ENCODE measurements at places on chromosomes 7 and 10.

- DNase-seq = no peak
These were observed 651.8 kb upstream of the LRRTM3 start for GRCh38 chr10:66273966-66274519.

GRCh38 chr10:12717981-12718707, 283.4 kb downstream of the CCDC3 start:
- DNase-seq = no peak

DNA sequence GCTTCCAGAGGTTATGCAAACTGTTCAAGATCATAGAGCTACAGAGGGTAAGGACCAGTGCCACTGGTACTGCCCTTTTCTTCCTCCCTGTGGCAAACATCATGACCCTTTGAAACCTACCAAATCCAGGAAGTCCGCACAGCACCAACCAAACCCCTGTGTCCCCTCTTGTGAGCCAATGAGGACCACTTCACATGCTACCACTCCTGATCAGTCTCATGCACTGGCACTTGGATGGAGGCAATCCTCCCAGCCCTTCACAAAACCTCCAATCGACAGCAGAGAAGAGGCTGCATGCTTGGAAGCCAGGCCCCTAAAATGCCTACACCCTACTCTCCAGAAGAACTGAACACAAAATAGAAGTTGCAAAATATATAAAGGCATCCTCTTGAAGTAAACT, 248.0 kb downstream of the TNS3 start:
- no peak for DNase-seq

DNA sequence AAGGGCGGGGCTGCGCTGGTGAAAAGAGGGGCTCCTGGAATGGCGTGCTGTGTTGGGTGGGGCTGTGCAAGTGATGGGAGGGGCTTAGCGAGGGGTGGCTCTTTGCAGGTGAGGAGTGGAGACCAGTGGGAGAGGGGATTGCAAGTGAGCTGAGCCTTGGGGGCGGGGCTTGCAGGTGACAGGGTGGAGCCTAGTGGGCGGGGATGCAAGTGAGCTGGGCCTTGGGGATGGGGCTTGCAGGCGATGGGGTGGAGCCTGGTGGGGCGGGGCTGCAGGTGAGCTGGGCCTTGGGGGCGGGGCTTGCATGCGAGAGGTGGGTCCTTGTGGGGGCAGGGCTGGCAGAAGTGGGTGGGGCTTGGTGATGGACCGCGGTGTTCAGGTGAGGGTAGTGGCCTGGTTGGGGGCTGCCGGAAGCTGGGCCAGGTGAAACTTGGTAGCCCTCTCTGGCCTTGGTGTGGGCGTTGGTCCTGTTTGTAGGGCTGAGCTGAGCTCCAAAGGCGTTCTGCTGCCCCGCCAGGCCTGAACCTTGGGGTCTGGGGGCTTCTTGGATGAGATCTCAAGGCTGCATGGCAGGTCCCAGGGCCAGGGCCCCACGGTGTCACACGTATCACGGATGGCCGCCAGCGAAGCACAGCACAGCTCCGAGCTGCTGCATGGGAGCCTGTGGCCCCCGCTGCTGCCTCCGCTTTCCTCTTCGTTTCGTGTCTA, 743 bp upstream of the PITRM1 start:
- no peak for DNase-seq

- DNase-seq = no peak
These were observed 29.0 kb downstream of the KIAA1217 start for GRCh38 chr10:24237801-24238395.

- DNase-seq = no peak
These were observed 113.4 kb downstream of the ABCC2 start for GRCh38 chr10:99895867-99896266.

GRCh38 chr7:44224080-44224973, 23.5 kb downstream of the YKT6 start:
- DNase-seq = no peak

DNA sequence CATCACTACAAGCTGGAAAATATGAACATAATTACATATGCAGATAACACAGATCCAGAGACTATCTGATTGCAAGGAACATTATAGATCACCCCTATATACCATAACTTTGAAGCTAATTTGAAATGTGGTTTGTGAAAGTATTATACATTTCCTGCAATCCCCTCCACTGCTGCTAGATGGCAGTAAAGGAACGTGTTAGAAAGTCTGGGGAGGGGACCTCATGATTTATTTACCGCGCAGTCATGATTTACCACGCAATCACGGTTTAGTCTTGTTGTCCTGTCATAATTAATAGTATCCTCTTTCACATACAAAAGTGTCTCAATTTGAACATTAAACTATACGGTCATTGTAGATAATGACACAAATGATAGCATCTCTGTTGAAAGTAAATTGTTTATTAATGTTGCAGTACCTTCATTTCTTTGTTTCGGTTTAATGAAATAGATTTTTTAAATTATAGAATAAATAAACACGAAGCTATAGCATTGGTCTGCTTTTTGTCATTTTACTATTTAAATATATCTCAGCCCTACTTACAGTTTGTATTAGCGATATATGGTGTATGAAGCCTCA, 145.3 kb upstream of the PRSS1 start:
- no peak for DNase-seq

GRCh38 chr10:80599424-80599847, 61.7 kb downstream of the SH2D4B start:
- no peak for DNase-seq

DNA sequence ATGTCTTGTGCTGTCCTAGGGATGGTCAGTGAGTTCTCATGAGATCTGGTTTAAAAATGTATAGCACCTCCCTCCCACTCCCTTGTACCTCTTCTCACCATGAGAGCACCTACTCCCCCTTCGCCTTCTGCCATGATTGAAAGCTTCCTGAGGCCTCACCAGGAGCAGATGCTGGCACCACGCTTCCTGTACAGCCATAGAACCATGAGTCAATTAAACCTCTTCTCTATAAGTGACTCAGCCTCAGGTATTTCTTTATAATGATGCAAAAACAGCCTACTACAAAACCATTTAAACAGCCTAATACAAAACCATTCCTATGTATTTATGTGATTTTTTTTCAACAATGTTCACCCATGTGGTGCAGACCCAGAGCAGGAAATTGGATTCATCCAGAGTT, 32.0 kb downstream of the KDM7A start:
- no peak for DNase-seq

DNA sequence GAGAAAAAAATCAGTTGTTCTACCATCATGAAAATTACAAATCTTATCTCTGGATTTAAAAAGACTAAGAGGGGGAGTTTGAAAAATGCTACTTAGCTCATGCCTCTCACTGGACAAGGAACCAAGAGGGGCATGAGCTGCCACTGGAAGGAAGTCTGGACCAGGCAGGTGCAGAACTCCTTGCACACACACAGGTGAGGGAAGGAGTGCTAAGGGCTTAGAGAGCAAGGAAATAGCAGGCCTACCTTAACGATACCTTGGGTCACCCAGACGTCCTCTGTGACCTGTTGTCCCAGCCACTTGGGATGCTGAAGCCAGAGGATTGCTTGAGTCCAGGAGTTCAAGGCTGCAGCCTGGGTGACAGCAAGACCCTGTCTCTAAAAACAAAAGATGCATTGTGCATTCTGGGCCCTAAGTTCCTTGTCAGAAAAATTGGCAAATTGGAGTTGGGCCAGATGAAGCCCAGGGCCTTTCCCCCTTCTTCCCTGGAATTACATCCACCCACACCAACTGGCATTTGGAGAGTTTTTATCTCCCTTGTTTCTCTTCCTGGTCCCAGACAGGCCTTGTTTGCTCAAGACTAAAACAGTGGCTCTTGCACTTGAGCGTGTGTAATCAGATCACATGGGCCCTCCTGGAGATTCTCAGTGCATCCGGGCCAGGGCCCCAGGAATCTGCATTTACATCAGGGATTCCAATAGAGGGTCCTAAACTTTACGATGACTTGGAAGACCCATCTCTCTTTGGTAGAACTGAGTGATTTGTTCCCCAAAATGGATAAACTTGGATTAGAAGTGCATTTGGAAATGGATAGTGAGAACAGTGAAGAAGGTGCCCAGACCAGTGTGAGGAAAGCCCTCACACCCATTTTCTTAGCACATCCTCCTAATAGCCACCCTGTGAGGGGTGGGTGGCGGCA, 3.0 kb downstream of the DDIT4 start:
- DNase-seq = no peak

GRCh38 chr10:8331387-8331786, 276.9 kb downstream of the GATA3 start:
- DNase-seq = no peak

DNA sequence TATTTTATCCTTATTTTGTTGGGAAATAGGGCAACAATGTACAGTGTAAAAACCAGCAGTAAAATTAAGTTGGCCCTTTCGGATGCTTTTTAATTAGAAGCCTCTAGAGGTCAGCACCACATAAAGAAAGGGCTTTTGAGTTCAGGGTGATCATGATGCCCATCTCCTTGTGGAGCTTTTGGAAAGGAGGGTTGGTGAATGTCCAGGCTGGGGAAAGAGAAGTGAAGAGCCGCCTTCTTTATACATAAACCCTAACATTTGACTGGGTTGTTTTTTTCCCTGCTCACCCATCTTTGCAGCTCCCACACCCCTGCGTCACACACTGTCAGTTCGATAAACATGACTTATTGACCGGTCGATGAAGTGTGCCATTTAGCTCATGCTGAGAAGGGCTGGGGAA, 29.8 kb downstream of the MTURN start:
- DNase-seq = no peak

- DNase-seq = no peak
These were observed 254.1 kb downstream of the WDR37 start for GRCh38 chr10:1310271-1310789.

GRCh38 chr7:6647080-6647479, 10.0 kb downstream of the ZNF316 start:
- no peak for DNase-seq

DNA sequence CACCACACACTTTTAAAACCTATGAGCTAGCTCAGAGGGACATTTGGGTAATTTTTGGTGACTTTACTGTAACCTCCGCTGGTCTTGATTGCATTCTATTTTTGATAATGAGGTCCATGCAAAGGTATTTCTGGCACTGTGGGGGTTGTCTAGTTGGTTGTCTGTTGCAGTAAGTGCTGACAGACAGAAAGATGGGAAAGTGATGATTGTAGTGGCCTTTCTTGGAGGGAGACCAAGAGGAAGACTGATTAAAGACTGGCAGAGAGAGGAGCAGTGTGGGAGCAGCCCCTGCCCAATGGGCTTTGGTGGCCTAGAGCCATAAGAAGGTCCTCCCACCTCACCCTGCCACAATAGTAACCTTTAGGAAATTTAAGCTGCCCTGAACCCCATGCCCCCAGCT, 173.4 kb upstream of the CTBP2 start:
- DNase-seq = no peak

DNA sequence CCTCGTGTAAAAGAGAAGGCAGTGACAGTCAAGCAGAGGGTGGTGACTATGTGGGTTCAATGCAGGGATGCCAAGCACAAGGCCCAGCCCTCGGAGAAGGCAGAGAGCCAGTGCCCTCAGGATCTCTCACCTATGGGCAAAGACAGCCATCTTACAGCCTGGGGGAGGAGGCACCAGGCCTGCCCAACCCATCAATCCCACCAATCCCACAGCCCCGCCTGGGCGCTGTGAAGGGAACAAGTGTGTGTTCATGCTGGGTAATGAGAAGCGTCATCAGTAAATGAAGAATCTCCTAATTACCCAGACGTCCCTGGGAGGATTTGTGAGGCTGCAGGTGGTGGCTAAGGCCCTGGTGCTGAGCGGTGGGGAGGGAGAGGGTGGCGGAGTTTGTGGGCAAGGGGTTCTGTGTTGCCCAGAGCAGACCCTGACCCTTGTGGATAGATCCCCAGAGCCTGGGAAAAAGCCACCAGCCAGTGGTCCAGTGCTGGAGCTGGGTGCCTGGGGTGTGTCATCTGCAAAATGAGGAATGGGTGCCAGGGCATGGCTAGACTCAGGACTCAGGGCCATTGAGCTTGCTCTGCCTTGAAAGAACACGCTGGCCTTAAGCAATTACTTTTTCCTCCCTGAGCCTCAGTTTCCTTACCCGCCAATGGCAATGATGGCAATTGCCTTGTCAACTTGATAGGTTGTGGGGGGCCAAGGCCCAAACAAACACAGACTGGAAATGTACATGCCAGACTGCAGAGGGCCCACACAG, 128.1 kb upstream of the UNC5B start:
- no peak for DNase-seq

- no peak for DNase-seq
These were observed 110.2 kb downstream of the COL13A1 start for GRCh38 chr10:69911613-69912528.

DNA sequence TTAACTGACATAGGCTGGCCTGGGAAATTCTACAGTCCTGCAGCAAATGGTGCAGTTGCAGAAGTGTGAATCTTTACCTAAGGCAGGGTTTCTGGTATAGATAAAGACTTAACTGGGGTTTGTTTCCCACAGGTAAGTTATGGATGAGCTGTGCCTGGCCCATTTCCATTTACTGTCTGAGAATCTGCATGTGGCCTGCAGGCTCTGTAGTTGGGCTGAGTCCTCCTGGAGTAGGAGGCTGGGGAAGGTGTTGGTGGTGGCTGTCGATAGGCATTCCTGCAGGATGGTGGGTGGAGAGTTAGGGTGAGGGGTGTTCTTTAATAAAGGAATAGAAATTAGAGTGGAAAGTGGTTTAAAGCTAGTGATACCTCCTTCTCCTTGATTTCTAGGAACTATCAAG, 193.5 kb downstream of the AUTS2 start:
- no peak for DNase-seq

GRCh38 chr7:127950233-127950935, 80.9 kb downstream of the LRRC4 start:
- DNase-seq = no peak

- DNase-seq = no peak
These were observed 69.0 kb downstream of the PRSS58 start for GRCh38 chr7:142188846-142189245.

- no peak for DNase-seq
These were observed 29.0 kb upstream of the BMS1 start for GRCh38 chr10:42753507-42754154.

GRCh38 chr7:24192053-24192452, 91.9 kb upstream of the NPY start:
- no peak for DNase-seq

- no peak for DNase-seq
These were observed 894.8 kb downstream of the REEP3 start for GRCh38 chr10:64416011-64416410.

DNA sequence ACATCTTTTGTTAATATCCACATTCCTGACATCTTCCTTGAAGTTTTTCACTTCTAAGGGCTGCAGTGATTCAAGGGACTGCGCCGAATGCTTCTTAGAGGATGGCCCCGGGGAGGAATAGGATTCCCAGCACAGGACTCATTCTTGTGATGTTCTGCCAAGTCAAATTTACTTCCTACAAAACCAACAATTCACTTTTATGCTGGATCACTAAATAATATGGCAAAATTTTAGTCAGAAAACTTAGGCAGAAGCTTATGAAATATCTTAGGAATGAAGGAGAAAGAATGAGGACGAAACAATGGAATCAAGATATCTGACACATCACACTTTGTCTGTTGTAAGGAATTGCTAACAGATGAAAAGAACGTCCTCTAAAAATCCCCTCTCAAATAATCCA, 151.5 kb downstream of the JAZF1 start:
- no peak for DNase-seq
